ENCODE measurements at places on chromosomes 5 and 9.

DNA sequence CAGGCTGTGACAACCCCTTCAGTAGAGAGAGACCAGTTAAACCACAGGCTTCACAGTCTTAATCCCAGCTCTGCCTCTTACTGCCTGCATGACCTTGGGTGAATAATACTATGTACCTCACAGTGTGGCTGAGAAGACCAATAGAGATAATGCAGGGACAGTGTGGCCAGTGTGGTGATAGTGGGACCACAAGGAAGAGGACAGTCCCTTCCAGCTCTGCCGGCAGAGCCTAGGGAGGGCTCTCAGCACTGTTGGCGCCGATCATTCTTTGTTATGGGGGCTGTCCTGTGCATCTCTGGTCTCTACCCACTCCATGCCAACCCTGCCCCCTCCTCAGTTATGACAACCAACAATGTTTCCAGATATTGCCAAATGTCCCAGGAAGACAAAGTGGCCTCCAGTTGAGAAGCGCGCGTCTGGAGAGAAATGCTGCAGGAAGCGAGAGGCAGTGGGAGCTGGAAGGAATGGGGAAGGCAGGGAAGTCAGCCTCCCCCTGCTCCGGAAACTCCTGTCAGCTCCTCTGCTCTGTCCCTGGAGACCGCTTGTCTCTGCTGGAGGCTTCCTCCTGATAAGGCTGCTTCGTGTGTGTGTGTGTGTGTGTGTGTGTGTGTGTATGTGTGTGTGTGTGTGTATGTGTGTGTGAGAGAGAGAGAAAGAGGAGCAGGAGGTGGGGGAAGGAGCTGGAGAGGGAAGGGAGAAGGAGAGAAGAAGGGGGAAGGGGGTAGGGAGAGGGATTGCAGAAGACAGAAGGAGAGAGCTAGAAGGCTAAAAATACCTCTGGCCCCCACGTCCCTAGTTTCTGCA is 31.8 kb upstream of the FABP6 start:
- no peak for DNase-seq

- DNase-seq = no peak
Measured at GRCh38 chr5:78519198-78519941, 129.2 kb downstream of the LHFPL2 start.

GRCh38 chr5:172616730-172617129 is 24.3 kb upstream of the NEURL1B start:
- DNase-seq = no peak

DNA sequence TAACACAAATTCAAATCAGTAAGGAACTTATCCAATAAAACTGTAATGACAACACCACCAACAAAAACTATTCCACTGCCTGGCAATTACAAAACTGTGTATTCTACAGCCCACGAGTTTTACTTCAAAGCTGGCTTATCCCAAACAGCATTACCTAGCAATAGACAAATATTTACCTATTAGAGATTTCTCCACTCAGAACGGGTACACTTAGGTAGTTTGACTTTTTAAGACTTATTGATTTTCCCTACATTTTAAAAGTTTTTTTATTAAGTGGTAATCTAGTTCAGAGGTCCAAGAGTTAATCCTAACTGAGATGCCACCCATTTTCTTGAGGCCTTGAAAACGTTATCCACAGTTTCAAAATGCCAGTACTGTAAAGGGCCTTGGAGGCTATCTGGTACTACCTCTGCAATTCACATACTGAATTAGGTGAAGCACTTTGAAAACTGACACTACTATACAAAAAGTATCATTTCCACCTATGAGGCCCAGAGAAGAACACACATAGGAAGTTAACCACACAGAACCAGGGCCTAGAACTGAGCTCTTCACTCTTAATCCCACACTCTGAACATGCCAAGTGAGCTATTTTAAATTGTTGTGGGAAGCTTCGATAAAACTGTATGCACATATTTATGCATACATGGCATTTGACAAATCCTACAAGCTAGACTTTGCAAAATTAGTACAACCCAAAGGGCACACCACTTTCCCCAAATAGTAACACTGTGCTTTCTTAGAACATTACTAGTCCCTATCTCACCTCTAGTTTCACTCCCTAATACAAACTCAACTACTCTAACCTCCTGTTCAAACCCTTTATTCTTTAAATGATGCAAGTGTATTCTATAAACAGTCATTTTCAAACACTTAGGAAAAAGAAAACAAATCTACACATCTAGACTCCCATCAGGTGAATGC is 2.1 kb downstream of the NADK2 start:
- DNase-seq = no peak

- DNase-seq = peak; percentile 74
Measured at GRCh38 chr9:131739959-131740648, at the start of gene RAPGEF1. TSS of gene RAPGEF1 (minus strand) at chr9:131740076. CDS start at chr9:131739830, 246 bp downstream.

DNA sequence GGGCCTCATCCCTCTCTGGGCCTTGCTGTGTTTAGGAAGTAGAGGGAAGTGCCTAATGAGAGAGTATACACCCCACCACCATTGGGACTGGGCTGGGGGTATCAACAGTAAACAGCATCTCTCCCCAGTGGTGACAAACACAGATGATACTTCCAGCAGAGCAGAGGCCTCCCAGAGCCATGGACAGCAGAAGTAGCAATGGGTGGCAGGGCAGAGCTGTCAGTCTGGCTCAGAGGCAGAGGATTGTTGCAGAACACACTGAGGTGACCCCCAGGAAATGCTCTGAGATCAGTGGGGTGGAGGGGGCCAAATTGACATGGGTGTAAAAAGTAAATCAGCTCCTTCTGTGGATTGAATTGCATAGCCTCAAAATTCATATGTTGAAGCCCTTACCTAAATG is 12.1 kb upstream of the P4HA2 start:
- no peak for DNase-seq

GRCh38 chr5:175378444-175379028 is 65.4 kb downstream of the DRD1 start:
- DNase-seq = no peak

GRCh38 chr5:166909040-166909439 is 1382.4 kb upstream of the WWC1 start:
- DNase-seq = no peak

DNA sequence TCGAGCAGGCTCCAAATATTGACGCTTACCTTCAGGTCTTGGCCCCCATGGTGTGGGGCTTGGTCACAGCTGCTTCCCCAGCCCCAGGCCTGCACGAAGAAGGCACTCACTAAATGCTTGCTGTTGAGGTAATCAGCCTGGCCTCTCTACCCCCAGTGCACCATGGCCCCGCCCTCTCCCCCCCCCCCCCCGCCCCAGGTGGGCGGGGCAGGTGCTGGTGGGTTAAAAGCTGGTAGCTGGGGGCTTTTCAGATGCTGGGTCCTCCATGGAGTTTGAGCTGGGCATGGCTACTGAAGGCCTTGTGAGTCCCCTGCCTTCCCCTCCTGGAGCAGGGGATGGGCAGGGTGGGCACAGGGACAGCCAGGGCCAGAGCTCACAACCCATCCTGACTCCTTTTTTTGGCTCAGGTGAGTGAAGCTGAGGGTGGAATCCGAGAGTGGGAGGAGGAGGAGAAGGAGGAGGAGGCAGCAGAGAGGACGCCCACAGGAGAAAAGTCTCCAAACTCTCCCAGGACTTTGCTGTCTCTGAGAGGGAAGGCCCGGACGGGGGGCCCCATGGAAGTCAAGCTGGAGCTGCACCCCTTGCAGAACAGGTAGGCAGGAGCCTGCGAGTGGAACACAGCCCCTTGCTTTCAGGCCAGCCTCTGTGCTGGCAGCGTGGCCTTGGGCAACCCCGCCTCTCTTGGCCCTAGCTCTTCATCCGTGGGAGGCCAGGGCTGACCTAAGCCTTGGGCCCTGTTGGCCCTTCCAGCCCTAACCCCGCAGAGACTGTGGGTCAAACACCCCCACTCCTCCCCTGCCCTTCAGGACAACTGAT is 4.4 kb upstream of the TSPAN17 start:
- no peak for DNase-seq

- DNase-seq = peak; percentile 35
Measured at GRCh38 chr9:35696520-35697215, 6.9 kb upstream of the TPM2 start.

- no peak for DNase-seq
Measured at GRCh38 chr5:177354711-177355110, 3.0 kb upstream of the RGS14 start.

GRCh38 chr9:126454215-126454614 is 127.6 kb downstream of the MVB12B start:
- DNase-seq = no peak

DNA sequence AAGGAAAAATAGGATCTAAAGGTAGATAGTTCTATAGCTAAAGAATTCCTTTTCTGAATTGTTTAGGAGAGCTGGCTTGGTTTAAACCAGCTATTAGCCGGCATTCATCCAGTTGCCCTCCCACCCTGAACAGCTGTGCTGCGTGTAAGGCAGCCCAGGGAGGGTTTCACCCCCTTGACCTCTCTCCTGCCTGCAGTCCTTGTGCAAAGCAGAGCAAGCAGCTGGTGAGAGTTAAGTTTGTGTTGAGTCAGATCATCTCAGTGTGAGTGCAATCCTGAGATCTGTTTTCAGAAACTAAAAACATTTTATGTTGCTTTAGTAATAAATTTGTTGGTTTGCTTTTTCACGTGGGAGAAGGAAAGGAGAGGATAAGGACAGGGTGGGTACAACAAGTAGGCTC is 13.0 kb downstream of the SLC25A25 start:
- DNase-seq = no peak

- DNase-seq = no peak
Measured at GRCh38 chr5:92332039-92332438, 948.9 kb upstream of the ARRDC3 start.

GRCh38 chr5:17433406-17433805 is 64.6 kb upstream of the TAF11L2 start:
- no peak for DNase-seq

DNA sequence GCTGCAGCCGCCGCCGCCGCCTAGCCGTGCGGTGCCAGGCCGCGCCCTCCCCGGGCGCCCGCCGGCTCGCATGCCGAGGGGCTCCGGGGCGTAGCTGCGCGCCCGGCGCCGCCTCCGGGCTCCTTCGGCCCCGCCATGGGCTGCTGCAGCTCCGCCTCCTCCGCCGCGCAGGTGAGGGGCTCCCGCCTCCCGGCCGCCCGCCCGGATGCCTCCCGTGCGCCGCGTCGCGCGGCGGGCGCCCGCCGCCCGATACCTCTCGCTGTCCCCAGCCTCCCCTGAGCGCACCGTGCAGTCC is 230 bp downstream of the SLC44A1 start:
- DNase-seq = peak; percentile 49

- no peak for DNase-seq
Measured at GRCh38 chr9:12424243-12424642, 268.9 kb upstream of the TYRP1 start.

DNA sequence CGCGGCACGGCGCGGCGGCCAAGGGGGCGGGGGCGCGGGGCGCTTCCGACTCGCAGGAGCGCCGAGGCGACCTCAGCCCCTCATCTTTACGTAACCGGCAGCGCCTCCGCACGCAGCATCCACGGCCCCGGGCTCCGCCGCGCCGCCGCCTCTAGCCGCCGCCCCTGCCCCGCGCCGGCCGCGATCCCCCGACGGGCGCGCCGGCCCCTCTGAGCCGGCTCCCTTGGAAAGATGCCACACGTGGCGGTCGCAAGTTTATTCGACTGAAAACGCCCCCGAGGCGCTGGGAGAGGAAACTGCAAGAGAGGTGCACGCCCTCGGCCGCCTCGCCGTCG is 1.0 kb downstream of the KLF9 start:
- peak; percentile 74 for DNase-seq

DNA sequence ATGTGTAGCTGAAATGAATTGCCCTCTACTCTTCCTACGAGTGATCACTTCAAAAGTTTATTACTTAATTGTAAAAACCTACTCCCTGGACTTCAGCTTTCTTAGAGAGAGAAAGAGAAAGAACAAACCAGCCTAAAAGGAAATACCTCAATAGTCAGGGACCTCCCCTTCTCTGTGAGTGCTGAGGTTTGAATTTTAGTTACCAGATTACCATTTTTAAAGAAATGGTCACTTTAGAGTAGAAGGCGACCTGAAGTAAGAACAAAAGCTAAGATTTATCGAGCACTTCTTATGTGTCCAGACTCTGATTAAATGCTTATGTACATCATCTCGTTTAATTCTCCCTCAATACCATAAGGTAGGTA is 11.3 kb downstream of the RAPGEF1 start:
- no peak for DNase-seq

- no peak for DNase-seq
Measured at GRCh38 chr5:139100825-139101224, 97.3 kb downstream of the SIL1 start.

DNA sequence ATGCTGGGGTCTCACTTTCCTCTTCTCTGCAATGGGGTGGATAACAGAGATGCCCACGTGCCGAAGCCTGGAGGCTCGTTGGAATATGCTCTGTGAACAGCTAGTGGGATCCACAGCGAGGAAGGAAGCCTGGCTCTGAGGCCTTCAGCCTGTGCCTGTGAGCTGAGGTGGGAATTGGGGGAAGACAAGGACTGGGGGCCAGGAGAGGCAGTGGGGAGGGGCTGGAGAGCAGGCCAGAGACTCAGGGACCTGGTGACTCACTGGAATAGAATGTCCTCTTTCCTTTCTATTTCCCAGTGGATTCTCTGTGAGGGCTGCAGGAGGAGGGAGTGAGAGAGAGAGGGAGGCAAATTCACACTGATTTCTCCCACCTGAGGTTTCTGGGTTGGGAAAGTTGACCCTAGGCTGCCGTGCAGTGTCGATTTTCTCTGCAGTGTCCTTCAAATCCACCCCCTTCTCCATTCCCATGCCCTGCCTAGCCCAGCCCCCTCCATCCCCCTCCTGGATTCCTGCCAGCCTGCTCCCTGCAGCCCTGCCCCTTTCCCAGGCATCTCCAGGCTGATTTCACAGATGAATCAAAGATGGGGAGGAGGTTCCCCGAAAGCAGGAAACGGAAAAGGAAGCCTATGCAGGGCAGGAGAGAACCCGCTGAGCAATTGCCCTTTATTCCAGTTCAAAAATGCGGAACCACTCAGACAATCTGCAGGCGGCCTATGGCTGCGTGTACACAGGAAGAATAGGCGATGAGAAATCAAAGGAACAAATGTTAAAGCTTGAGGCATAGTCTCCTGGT is 1.4 kb upstream of the SPAAR start:
- DNase-seq = no peak

DNA sequence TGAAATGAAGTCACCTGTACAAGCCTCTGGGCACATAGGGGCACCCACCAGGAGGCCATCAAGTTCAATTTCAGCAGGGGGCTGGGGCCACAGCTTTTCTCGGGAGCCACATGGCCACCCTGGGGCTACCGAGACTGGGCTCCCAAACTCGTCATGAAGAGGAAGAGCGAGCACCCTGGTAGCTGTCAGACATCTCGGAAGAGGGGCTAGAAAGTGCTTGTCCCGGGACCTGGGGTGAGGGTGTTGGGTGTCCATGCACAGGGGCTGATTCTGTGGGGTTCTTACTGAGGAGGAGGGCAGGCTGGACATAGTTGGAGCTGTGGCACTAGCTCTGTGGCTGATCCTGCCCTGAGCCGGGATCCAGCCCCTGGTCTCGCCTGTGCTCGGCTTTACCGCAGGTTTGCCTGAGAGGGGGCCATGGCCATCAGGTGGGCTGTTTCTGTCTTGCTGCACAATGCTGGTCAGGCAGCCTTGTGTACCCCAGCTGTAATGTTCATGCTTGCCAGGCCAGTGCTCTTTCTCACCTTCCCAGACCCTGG is 70.3 kb downstream of the PHF2 start:
- no peak for DNase-seq

DNA sequence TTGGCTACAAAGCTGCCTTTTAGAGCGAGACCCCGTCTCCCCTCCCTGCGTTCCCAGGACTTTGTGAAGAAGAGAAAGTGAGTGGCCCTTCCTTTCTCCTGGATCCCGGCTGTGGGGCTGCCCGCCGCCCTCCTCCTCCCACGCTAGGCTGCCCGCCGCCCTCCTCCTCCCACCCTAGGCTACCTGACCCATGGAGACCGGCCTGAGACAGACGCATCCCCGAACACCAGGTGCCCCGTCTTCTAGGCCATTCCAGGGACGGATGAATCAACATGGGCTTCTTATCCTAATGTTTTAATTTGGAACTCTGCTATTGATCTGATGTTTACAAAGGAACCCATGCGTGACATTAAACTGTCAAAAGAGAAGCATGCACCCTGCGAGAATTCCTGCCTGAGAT is 117.3 kb upstream of the LPCAT1 start:
- no peak for DNase-seq

Data from effector CD8-positive, alpha-beta T cell (primary cell).